ENCODE measurements at places on chromosomes 4 and X.

- DNase-seq, result no peak
These were observed 124.9 kb downstream of the STAG2 start for GRCh38 chrX:124086411-124086810.

GRCh38 chr4:7949759-7950158 lies 10.1 kb upstream of the AFAP1 start:
- DNase-seq, result no peak

DNA sequence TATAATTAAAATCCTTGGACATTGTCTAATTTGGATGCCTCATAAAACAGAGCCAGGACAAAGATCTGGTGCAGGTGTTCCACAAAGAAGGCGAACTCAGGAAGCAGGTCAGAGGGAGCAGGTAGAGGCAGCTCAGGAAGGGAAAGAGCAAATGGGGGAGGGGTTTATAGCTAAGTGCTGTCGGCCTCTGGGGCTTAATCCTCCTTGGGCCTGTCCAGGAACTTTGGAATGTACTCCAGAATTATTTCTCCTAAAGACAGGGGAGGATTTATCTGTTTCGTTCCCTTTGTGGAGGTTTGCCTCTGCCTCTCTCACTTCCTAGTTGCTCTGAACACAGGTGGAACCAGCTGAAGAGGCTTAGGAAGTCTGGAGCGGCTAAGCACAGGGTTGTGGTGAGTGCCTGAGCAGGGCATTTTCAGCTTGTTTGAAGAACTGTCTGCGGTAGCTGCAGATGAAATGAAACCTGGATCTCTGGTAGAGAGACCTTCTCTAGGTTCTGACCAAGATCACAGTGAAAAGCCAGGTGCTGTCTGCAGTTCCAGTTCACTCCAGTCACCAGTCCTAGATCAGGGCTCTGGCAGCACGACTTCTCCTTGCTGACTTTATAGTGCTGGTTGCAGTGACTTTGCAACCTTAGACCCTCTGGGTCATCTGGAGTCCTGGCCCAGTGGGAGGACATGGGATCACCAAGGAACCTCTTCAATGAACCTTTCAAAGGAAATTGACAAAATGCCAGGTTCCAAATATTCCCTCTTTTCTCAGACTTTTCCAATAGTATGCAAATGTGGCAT lies 519.2 kb downstream of the PCDH10 start:
- DNase-seq, result no peak

- no peak for DNase-seq
These were observed 1993.8 kb downstream of the ARAP2 start for GRCh38 chr4:34250562-34250961.

DNA sequence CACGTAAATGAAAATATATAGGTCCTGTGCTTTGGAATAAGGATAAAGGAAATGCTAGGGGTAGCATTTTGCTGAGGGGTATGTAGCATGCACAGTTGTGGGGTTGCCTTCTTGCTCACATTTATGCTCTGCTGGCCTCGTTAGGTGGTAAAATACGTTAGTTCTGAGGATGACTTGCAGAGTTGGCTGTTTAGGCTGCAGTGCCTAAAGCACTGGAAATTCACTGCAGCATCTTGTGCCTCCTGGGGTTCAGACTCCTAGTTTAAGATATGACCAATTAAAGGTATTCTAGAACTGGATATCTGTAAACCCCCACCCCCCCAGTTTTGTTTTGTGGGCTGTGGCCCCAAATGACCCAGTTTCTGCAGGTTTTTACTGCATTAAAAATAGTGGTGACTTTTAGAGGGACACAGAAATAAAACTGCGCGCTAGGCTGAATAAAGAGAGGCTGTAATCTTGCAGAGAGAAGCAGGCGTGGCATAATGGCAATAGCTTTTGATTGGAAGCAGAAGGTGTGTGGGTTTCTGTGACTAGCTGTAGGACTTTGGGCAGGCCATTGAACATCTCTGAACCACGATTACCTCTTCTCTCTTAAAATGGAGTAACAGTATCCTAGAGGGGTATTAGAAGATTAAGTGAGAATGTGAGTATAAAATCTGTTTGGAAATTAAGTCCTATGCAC lies 79.3 kb downstream of the REPS2 start:
- no peak for DNase-seq

- DNase-seq, result no peak
These were observed 162.5 kb upstream of the RASGEF1B start for GRCh38 chr4:81634165-81634564.

DNA sequence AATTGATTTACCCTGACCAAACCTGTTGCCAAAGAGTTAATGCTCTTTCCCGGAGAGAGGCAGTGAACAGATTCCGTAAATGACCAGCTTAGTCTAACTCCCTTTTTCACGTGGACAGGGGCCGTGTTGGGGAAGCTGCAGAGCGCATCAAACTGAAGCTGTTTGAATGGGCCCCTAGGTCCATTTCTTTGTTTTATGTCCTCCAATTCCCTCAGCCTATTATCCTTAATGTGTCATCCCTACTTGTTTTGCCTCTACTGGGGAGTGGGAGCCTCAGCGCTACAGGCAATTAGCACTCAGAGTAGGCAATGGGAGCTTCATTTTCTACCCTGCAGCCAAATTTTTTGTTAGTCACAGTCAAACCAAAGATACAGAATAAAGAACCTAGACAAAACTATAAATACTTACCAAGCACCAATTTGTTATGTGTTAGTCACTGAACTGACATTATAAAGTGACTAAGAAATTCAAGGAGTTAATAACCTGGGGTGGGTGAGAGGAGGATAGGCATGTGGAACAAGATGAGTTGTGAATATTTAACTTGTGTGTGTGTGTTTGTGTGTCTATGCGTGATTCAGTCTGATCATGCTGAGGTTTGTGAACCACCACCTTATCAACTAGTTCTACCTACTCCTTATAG lies 417.4 kb downstream of the PACRGL start:
- DNase-seq, result no peak

GRCh38 chrX:75181721-75182120 lies 25.6 kb upstream of the ABCB7 start:
- no peak for DNase-seq

GRCh38 chrX:15146515-15146914 lies 123.4 kb downstream of the ASB9 start:
- DNase-seq, result no peak

DNA sequence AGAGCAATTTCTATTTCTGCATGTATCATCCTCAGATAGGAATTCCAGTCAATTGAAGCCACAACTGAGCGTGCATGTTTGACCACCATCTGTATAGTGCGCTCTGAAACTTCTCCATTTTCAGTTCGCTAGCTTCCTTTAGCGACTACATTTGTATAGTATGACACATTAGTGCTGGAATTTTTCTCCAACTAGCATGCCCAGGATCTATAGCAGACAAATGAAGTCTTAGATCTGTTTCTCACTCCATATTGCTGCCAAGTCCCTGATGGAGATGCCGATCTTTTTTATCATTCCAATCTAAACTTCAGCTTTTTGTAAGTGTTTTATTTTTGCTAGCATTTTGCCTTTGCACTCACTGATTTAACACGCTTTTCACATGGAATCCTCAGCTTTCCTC lies 774.8 kb upstream of the TENM3 start:
- no peak for DNase-seq

DNA sequence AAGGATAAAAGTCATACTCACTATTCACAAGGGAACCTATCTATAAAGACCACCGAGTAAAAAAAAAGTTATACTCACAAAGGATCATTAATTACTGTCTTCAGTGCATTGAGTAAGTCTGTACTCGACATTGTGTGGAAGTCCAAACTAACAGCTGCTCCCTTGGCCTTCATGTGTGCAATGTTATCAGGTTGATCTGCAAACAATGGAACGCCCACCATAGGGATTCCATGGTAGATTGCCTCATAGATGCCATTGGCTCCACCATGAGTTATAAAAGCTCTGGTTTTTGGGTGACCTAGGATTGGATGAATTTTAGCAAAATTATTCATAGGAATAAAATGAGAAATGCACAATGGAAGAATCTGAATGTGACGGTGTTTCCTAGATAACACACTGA lies 10.6 kb downstream of the UGT2B4 start:
- no peak for DNase-seq

GRCh38 chrX:6226596-6227452 lies 1.8 kb downstream of the NLGN4X start:
- DNase-seq, result no peak
